ENCODE measurements at places on chromosomes 1 and 21.

GRCh38 chr1:90174246-90174645 is 179.3 kb downstream of the ZNF326 start:
- DNase-seq, result no peak

- DNase-seq, result peak; percentile 92
Measured at GRCh38 chr1:207825719-207826556, 74.1 kb downstream of the CD46 start.

DNA sequence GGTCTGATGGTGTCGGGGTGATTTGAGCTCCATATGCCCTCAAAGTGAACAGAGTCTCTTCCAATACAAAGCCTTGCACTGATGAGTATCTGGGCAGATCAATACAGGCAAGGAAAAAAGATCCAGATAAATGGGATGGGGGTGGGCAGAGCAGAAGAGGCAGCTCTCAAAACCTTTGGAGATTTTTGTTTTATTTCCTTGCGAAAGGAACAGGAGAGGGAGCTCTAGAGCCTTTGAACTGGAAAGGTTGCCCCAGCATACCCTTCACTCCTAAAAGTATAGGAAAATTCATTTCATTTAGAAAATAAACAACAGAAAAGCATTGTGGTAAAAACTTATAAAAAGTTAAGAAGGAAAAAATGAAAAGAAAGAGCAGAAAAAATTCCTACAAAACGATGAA is 31.4 kb upstream of the OLIG2 start:
- DNase-seq, result peak; percentile 37

GRCh38 chr1:242585616-242586359 is 61.3 kb upstream of the PLD5 start:
- DNase-seq, result no peak

DNA sequence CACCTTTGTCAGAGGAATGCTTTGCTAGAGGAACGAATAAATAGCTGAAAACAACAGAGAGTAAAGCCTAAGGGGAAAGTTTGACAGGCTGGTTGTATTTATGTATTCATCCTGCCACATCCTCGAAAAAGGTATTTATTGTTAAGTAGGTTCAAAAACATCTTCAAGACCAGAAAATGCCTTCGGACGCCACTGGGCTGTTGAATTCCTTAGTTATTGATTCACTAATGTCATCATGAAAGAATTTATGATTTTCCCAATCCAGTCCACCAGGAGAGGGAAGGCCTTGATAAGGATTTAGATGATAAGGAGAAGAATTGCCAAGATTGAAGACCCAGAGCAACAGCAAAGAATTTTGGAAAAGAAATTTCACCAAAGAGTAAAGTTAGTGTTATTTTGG is 35.2 kb upstream of the MAB21L3 start:
- no peak for DNase-seq

DNA sequence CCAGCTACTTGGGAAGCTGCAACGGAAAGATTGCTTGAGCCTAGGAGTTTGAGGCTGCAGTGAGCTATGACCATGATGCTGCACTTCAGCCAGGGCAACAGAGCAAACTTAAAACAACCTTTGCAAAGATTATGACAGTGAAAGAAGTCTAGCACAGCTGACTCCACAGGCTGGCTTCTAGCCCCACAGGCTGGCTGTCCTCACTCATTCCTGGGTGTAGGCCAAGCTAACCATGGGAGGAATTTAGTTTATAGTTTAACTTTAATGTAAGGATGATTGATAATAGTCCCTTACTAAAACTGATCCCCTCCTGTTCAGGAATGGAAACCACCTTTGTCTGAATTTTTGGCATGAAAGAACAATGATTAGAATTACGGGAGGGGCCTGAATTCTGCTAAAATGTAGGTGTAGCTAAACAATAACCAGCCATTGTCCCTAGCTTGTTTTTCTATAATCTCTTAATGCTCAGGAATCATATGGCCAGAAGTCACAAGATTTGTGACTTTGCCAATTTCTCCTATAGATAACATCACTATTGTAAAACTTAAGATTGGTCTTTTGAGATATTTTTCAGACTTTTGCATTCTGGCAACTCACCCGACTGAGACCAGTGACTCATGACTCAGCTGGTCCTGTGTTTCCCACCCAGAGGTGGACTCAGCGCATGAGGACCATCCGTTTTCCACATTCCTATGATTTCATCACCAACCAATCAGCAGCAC is 28.1 kb upstream of the SGIP1 start:
- no peak for DNase-seq

DNA sequence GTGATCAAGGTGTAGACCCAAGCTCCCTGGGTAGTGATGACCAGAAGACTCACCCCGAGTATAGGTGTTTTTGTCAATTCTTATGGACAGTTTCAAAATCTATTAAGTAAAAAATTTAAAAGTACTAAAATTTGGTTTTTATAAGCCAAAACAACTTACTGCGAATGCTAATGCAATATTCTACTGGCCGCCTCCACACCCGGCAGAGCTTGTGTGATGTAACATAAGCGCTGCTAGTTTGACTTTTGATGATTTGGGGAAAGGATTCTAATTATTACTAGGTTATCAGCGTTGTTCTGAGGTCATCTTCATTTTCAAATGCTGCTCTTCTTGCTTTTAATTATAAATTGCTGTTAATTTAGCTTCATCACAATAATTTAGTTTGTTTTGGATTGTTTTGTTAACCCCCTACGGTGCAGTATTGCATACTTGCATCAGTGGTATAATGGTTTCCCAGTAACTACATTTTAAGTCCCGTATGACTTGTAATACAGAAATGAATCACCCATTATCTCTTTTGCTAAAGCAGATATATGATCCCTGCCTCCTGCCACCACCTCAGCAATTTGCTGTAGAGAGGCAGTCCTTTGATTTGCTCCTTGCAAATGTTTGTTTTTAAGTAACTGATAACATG is 178.0 kb downstream of the SDCCAG8 start:
- no peak for DNase-seq

- DNase-seq, result peak; percentile 79
Measured at GRCh38 chr1:76154206-76154956, 79.8 kb downstream of the ST6GALNAC3 start.

DNA sequence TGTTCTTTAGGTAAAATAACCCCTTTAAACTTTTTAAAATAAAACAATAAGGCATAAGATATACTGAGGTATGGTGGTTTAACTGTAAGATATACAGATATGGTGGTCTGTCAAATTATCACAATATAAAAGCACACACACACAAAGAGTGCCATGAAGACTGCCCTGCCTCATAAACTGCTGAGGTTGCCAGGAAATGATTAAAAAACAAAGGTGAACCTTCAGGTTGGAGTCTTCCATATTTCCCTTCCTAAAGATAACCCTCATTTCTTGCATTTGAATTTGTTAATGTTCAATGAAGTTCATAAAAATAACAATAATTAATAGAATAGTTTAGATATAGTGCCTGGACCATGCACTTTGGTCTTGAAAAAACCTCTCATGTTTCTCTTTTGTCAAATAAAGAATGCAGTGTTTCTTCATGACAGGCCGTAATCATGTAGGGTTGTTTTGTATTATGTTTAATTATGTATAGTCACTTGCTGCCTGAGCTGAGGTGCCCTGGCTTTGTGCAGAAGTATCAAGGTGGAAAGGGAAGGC is 123.6 kb upstream of the B3GALT2 start:
- no peak for DNase-seq

DNA sequence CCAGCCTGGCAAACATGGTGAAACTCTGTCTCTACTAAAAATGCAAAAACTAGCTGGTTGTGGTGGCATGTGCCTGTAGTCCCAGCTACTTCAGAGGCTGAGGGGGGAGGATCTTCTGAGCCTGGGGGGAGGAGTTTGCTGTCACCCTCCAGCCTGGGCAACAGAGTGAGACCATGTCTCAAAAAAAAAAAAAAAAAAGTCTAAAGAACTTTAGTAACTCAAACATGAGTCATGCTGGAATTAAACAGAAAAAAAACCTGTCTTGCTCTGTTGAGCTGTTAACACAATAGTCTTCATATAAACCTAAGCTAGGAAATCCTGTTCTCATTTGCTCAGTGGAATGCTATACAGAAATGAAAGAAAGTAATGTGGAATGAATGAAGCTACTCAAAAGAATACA is 16.7 kb upstream of the DISP1 start:
- peak; percentile 22 for DNase-seq

GRCh38 chr1:96741335-96741734 is 19.8 kb downstream of the PTBP2 start:
- no peak for DNase-seq

GRCh38 chr1:153251562-153251961 is 7.9 kb upstream of the LORICRIN start:
- DNase-seq, result no peak

- DNase-seq, result no peak
Measured at GRCh38 chr1:40264354-40264781, 6.3 kb downstream of the ZMPSTE24 start.

DNA sequence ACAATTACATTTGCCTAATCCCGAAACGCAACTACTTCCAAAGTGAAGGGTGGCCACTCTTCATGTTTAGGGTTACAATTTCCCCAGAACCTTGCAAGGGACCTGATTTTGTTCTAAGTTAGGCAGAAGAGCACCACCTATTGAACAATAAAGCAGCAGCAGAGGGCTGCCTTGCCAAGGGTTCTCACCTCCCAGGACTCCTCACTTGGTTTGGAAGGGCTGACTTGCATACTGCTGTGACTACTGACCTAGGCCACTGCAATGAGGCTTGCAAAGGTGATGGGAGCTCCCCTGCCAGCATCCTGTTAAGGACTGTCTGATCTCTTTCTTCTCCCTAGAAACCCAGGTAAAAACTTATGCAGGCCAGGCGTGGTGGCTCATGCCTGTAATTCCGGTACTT is 14.2 kb downstream of the MTOR start:
- DNase-seq, result peak; percentile 34

- no peak for DNase-seq
Measured at GRCh38 chr21:40871099-40871498, 24.1 kb upstream of the DSCAM start.

DNA sequence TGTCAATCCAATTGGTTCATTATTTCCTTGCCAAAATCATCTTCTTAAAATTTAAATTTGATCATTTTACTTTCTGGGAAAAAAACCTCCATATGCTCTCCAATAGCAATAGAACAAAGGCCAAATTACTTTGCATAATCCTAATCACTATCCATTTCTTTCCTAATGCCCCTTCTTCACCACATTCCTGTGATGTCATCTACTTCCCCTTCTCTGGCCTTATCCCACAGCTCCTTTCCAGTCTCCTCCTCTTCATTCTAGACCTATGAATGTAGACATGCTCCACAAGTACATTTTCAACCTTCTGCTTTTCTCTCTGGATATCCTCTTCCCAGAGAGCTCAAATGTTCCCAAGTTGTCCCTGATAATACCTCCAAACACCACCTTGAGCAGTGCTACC is 216.6 kb downstream of the MRPL39 start:
- no peak for DNase-seq

- DNase-seq, result no peak
Measured at GRCh38 chr1:170670802-170671628, 7.1 kb downstream of the PRRX1 start.

- DNase-seq, result no peak
Measured at GRCh38 chr1:72432645-72433267, 150.4 kb upstream of the NEGR1 start.

- DNase-seq, result no peak
Measured at GRCh38 chr1:236179634-236180033, 37.3 kb downstream of the GPR137B start.

GRCh38 chr1:172608098-172608601 is 50.8 kb upstream of the FASLG start:
- no peak for DNase-seq

GRCh38 chr1:7630378-7630777 is 140.7 kb upstream of the VAMP3 start:
- DNase-seq, result no peak

DNA sequence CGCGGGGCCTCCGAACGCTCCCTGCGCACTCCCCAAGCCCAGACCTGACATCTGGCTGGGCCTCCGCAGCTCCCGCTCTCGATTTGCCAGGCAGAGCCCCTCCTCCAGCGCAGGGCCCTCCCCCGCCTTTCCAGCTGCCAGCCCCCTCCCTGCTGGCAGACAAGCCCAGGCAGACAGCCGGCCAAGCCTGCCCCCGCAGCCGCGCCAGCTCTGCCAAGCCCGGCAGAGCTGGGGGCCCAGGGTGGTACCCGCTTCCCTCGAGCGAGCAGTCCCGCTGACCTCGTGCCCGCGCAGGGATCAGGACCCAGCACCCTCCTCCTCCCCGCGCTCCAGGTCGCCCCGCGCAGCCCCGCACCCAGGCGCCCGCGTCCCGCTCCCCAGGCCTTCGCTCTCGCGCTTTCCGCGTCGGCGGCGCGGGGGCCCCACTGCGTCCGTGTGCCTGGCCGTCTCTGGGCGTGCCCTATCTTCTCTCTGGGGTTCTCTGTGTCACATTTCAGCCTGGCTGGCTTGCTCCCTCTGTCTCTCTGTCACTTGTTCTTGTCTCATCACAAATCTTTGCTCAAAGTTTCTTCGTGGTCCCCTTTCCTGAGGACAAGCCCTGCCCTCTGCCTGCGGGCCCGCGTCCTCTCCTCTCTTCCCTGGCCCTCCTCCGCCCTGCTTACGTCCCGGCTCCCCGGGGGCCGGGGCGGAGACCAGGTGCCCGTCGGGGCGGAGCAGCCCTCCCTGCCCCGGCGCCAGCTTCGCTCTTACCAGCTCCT is 580 bp downstream of the INKA2 start:
- DNase-seq, result peak; percentile 76

- DNase-seq, result no peak
Measured at GRCh38 chr1:182985876-182986275, 32.9 kb upstream of the SHCBP1L start.

DNA sequence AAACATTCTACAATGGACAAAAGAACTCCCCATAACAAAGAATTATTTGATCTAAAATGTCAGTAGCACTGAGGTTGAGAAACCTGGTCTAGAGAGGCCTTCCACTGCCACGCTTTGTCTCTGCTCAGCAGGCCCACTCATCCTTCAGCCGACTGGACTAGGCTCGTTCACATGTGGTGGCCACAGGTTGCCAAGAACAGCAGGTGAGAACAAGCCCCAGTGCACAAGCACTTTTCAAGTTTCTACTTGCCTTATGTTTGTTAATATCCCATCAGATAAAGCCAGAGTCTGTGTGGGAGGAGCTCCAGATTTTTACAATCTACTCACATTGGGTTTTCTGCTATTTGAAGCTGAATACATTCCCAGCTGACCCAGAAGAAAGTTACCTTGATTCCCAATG is 9.1 kb upstream of the EFHD2 start:
- DNase-seq, result no peak

DNA sequence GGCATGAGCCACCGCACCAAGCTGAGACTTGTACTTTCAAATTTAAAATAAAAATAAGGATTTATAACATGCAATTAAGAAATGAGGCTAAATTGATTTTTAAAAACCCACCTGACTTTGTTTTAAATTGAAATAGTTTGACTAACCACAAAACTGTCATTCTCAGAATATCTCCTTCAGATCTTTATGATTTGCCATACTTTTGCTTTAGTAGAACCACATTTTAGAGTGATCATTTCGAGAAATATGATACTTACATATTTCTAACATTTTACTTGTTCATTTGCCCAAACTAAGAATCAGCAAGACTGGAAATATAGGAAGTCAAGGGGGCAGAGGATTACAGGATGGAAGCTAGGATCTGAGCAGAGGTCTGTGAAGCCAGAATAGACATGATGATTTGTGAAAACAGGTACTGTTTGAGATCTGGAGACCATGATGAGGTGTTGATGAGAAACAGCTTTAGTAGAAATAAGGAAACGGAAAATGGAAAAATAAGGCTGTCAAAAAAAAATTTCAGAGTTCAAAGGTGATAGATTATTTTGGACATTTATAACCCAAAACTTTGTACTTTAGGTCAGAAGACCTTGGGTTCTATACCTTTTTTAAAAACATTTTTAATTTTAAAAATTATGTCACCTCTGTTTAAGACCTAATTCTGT is 44.8 kb downstream of the GIPC2 start:
- no peak for DNase-seq

- DNase-seq, result no peak
Measured at GRCh38 chr1:162568802-162569201, 7.3 kb downstream of the UAP1 start.
